Inflammatory macrophage treated with lipopolysaccharide for 1 hour (primary cell): ENCODE measurements at places on chromosomes 3 and 15.

GRCh38 chr3:183592821-183593220 is 37.3 kb upstream of the KLHL6 start:
- peak; percentile 62 for DNase-seq

GRCh38 chr15:62648954-62649353 is 393.6 kb upstream of the TPM1 start:
- no peak for DNase-seq

- no peak for DNase-seq
Observed at GRCh38 chr3:29521293-29521692, 240.4 kb downstream of the RBMS3 start.

DNA sequence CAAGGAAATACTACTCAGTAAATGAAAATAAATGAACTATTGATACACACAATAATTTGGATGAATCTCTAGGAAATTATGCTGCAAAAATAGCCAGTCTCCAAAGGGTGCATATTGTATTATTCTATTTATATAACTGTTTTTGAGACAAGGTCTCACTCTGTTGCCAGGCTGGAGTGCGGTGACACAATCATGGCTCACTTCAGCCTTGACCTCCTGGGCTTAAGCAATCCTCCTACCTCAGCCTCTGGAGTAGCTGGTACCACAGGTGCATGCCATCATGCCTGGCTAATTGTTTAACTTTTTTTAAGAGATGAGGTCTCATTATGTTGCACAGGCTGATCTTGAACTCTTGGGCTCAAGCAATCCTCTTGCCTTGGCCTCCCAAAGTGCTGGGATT is 12.5 kb downstream of the KLHDC8B start:
- DNase-seq, result no peak
